Smooth muscle cell of the brain vasculature (primary cell): ENCODE measurements at places on chromosomes 4 and X.

- no peak for DNase-seq
Measured at GRCh38 chrX:15815779-15816437, 25.6 kb downstream of the ZRSR2 start.

DNA sequence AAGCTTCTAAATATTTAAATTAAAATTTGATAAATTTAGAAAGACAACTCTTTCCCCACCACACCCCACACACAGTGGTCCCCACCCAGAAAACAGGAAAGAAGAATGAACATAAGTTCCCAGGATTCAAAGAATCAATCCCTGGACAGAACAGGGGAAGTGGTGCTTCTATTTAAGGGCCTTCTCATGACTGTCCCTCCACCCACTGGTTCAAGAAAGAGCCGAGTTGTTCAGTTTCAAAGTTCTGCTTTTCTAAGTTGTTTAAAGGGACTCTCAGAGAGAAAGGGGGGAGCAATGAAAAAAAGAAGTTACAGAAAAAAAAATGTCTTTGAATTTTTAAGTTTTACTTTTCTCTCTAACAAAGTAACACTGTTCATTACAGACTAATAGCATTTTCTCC, 195.8 kb downstream of the PDGFC start:
- no peak for DNase-seq

- DNase-seq = no peak
Measured at GRCh38 chr4:48742412-48742811, 37.7 kb downstream of the FRYL start.

- DNase-seq = no peak
Measured at GRCh38 chr4:111632641-111633151, 512.6 kb upstream of the FAM241A start.

DNA sequence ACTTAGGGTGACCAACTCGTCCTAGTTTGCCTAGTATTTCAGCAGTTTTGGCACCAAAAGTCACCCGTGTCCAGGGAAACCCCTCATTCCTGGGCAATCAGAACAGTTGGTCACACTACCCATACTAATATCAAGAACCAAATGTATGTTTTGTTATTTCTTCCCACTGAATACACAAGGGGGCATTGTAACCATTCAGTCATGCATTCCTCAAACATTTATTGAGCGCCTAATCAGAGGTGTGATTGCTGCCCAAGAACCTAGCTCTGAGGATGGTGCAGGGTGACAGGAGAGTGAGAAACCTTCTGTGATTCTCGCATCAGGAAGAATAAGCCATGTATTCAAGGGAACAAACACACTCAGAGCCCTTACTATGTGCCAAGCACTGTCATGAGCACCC, 69.8 kb upstream of the RAI2 start:
- DNase-seq = no peak

- no peak for DNase-seq
Measured at GRCh38 chrX:153539979-153540358, 22.5 kb downstream of the ATP2B3 start.

GRCh38 chrX:124736553-124737270, 390.3 kb downstream of the SH2D1A start:
- no peak for DNase-seq

DNA sequence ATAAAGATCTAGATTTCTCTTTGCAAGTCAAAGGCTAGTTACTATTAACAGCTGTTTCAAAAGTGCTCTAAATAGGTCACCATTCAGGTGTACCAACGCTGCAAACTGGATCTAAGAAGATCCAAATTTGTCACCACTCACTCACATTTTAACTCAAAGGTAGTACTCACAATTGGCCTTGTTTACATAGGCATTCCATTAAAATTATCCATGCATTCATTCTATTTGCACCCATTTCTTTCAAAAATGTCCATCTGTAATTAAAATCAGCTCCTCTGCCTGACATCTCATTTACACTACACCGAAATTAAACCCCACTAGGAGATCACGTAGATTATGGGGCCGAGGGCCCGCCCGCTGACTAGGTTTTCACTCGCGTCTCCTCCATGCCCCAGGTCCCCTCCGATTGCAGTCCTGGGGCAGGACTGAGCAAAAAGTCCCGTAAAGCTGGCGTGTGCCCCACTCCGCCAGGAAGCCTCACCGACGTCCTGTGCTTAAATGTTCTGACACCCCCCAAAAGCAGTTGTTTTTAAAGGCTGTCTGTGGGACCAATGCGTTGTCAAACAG, 1.3 kb upstream of the ING2 start:
- DNase-seq = no peak

- no peak for DNase-seq
Measured at GRCh38 chr4:64157397-64157796, 251.9 kb downstream of the TECRL start.

DNA sequence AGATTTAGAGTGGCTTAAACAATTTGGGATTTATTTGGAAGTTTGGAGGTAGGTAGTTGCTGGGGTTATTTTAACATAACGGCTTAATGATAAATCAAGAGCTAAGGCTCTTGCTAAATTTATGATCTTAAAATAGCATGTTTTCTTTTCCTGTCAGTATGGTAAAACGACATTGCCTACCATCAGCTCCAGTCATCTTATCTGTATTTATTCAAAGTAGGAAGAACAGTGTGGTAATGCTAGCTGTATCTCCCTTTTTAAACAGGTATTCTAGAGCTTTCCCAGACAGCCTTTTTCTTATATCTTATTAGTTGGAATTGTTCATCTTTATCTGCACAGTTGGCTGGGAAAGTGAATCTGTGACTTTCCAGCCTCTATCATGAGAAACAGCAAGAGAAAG, 110.2 kb downstream of the SLC4A4 start:
- DNase-seq = no peak

GRCh38 chr4:143502231-143502630, 11.3 kb upstream of the SMARCA5 start:
- DNase-seq = no peak

DNA sequence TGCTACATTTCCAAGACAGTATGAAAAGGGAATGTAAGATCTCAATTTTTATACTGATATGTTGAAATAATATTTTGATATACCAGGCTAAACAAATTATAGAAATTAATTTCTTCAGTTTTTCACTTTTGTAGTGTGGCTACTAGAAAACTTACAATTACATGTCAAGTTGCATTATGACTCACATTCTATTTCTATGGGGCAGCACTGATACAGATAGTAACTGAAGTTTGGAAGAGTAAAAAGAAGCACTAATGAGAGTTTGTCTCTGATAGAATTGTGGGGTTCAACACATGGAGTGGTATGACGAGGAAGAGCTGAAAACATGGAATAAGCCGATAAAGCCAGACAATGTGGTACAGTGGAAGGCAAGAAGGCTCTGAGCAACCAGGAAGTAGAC, 95.6 kb downstream of the NR3C2 start:
- no peak for DNase-seq

- no peak for DNase-seq
Measured at GRCh38 chrX:106774981-106775380, 27.5 kb upstream of the TBC1D8B start.

DNA sequence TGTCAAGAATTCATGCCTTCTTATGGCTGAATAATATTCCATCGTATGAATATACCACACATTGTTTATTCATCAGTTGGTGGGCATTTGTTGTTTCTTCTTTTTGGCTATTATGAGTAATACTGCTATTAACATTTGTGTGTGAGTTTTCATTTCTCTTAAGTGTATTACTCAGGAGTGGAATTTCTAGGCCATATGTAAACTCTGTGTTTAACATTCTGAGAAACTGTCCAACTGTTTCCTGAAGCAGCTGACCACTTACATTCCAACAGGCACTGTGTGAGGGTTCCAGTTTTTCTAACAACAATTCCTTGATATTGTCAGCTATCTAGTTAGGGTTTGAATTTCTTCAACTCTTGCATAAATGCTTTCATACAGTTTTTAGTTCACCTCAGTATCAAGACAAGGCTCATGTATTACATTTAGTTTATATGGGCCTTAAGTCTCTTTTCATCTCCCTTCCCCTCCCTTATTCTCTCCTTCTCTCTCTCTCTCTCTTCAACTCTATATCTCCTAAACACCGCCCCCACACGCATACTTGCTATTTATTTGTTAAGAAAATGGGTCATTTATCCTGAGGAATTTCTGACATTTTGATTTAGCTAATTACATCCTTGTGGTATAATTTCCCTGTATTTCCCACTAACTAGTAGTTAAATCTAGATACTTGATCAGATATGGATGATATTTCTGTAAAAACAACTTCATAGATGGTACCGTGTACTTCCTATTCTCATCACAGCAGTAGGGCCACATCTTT, 77.4 kb downstream of the WDR19 start:
- DNase-seq = no peak

GRCh38 chrX:153641627-153642026, 5.4 kb upstream of the DUSP9 start:
- DNase-seq = no peak

DNA sequence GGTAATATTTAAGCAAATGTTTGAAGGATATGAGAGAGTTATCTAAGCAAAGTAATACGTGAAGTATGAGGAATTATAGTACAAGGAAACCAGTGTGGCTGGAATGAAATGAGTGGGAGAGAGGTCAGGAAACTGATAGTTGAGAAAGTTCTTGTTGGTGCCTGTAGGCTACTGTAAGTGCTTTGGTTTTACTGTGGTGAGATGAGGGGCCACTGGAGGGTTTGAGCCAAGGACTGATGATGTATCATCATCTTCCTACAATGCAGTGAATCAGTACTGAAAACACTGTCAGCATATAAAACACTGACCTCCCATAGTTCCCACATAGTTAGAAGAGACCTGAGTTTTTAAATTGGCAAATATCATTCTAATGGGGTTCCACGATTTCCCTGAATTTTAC, 367.5 kb upstream of the CTSO start:
- no peak for DNase-seq

GRCh38 chrX:22800360-22800759, 199.4 kb upstream of the DDX53 start:
- peak; percentile 32 for DNase-seq

- no peak for DNase-seq
Measured at GRCh38 chr4:134533068-134533467, 331.5 kb upstream of the PABPC4L start.

- DNase-seq = no peak
Measured at GRCh38 chr4:151658959-151659600, 101.7 kb downstream of the GATB start.

- DNase-seq = peak; percentile 66
Measured at GRCh38 chr4:84966382-84967242, at the start of gene WDFY3. Gene WDFY3 (minus strand): TSS chr4:84966690. CDS start chr4:84860591, 106,099 bp downstream.

GRCh38 chrX:7318241-7318640, 170.3 kb upstream of the PUDP start:
- DNase-seq = no peak

DNA sequence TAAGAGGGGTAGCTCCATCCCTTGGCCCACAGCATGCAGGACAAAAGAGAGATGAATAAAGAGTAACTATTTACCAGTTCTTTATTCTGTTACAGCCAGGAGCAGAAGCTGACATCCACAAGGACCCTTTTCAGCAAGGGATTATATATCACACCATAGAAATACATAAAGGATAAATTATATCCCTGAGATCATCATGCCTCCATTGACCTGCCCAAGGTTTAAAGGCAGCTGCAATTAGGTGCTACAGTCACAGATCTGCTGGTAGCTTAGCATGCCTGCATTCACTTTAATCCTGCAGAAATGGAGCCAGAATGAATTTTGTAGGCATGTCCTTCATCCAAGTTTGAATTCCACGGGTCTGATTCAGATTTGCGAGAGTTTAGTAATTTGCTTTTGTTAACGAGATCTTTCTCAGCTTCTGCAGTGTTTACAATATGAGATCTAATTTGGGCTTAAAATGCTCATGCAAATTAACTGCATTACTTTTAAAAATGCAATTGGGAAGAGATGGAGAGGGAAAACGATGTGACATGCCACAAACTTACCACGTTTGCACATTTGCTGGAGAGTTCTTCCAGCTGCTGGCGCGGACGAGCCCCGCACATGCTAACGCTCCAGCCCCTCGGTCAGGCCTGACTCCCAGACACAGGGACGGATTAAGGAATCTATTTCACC, 327.0 kb upstream of the NOCT start:
- no peak for DNase-seq

- DNase-seq = no peak
Measured at GRCh38 chrX:46837558-46838485, 979 bp downstream of the RP2 start.

DNA sequence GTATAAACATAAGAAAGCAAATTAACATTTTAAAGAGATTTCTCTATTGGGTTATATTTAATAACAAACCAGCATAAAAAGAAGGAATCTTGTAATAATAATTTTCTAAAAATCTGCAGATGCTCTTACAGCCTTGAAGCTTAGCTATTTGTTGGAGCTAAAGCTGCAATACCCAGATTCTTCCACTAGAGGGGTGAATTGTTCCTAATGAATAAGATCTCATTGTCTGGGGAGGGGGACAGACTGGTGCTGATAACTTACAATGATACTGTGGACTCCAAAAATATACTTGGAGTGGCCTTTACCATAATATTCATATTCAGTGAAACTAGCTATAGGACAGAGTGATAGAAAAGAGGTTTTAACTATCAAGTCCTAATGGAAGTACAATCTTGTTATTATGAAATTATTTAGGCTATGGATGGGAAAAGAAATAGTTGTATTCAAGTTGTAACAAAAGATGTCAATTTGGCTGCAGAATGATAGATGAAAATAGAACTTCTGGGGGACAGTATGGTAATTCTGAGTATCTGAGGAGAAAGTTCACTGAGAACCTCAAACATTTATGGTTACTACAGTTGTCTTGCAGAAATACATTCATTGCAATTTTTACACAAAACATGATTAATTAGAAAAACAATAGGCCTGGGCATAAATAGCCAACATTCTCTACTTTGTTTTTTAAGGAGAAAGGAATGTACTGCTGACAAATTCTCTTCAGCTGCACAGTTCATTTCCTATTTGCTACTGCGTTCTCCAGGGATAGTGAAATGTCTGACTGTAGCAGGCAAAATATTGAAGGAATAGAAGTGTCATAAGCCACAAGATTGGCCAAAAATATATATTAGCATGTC, 443.3 kb downstream of the GBA3 start:
- no peak for DNase-seq

DNA sequence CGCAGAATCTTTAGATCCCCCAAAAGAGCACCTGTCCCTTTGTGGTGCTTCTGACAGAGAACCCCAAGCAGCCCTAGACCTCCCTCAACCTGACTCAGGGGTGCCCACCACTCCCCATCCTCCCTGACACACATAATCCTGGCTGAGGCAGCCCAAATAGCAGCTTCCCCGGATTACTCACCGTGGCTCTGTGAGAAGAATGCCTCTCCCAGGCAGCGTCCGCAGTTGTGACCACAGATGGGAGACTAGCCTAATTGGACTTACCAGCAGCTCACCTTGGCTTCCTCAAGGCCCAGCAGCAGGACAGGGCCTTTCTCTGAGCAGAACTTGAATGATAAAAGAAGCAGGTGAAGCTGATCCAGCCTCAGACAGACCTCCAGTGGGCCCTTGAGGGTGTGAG, 10.3 kb upstream of the ODAPH start:
- no peak for DNase-seq
